ENCODE measurements at places on chromosomes 4 and X.

GRCh38 chrX:135345107-135345589 lies 35.9 kb downstream of the ETDC start:
- DNase-seq, result peak; percentile 4

GRCh38 chr4:46955601-46956000 lies 37.8 kb downstream of the GABRA4 start:
- no peak for DNase-seq

GRCh38 chrX:3712051-3712869 lies 1.2 kb downstream of the PRKX start:
- DNase-seq, result peak; percentile 27

- DNase-seq, result no peak
These were observed 16.0 kb upstream of the FGF16 start for GRCh38 chrX:77431227-77431626.

GRCh38 chr4:165207016-165207430 lies 338 bp upstream of the KLHL2 start:
- DNase-seq, result no peak

GRCh38 chrX:124346877-124347241 lies 496 bp downstream of the SH2D1A start:
- DNase-seq, result no peak

- DNase-seq, result no peak
These were observed 1134.4 kb downstream of the PDHA2 start for GRCh38 chr4:96974295-96974694.

DNA sequence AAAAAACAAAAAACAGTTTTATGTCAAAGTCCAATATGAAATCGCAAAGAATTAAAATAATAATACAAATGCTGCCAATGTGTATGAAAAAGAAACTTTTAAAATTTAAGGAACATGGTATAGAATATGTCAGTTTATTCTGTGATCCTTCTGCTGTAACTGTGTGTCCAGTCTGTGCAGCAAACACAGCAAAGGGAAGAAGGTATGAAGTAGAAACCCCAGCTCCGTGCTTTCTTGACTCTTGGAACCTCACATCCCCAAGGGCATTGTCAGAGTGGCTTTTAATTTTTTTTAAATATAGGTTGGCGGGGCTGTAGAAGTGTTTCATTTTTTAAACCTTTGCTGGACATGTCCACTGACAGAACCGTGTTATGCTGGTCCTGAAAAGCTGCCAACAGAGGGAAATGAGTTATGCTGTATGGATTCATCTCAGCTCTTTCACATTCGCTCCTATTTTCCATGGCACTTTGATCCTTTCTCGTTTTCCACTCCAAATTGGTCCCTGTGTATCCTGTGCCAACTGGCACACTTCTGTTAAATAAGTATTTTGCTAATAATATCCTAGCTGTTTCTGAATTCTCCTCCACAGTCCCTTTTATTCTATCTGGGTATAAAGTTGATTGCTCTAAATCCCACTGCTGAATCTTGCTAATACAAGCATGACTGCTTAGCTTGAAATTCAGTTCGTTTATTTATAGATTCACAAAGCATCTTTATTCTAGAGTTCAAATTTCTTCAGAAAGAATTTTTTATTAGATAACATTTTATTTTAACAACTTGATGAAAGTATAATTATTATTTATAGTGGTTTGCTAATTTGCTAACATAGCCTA lies 127.0 kb upstream of the DDIT4L start:
- no peak for DNase-seq

DNA sequence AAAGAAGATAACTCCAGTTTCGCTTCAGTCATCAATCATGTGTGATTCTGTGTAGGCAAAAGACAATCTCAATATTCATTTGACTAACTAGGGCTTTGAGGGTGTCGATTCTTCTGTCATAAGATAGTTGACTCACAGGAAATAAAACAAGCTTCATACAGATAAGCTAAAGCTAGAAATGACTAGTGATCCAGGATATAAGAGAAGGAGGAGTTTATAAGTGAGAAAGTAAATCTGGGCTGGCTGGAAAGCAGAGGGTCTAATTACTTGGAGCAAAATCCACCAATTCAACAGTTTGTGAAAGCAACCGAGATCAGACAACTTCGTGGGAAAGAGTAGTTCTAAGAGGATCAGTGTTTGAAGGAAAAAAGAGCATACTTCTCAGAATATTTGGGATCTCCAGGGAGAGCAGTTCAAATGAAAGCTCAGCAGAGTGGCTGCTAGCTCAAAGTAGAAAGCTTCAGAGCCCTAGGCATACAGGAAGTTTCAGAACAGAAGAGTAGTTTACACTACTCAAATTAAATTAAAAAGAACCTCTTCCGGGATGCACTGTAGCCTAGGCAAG lies 429.3 kb downstream of the INPP4B start:
- no peak for DNase-seq

DNA sequence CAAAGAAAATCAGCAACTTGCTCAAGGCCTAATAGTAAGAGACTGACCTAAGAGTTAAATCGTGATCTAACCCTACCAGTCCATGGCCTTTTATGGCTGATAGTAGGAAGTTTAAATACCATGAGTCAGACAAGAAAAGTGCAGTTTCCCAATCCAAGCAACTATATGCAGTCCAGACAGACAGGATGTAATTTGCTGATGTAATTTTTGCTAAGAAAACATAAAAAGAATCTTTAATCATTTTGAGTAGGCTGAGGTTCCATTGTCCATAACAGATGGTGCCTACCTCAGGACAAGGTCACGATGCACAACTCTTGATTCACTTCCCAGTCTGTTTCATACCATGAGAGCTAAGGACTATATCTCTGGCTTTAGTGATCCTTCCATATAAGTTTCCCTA lies 317.5 kb upstream of the GRIA3 start:
- no peak for DNase-seq

- DNase-seq, result no peak
These were observed 241.3 kb upstream of the SFRP2 start for GRCh38 chr4:154030152-154030551.

- no peak for DNase-seq
These were observed 134.2 kb downstream of the SORBS2 start for GRCh38 chr4:185677637-185678314.

DNA sequence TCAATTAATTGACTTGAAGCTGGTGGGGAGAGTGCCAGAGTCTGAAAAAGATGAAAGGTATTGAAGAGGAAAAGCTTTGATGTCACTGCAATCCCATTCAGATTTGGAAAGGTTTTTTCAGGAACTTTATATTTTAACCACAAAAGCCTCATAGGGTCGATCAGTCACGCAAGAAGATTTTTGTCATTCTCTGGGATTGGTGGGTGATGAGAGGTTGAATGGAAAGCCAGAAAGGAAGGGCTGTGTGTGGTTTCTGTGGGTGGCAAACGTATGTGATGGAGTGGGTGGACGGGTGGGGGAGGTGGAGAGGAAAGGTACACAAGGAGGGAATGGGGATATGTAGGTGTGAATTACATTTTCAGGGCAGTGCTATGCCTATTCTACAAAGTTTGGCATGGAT lies 173.8 kb upstream of the SCML1 start:
- peak; percentile 7 for DNase-seq

DNA sequence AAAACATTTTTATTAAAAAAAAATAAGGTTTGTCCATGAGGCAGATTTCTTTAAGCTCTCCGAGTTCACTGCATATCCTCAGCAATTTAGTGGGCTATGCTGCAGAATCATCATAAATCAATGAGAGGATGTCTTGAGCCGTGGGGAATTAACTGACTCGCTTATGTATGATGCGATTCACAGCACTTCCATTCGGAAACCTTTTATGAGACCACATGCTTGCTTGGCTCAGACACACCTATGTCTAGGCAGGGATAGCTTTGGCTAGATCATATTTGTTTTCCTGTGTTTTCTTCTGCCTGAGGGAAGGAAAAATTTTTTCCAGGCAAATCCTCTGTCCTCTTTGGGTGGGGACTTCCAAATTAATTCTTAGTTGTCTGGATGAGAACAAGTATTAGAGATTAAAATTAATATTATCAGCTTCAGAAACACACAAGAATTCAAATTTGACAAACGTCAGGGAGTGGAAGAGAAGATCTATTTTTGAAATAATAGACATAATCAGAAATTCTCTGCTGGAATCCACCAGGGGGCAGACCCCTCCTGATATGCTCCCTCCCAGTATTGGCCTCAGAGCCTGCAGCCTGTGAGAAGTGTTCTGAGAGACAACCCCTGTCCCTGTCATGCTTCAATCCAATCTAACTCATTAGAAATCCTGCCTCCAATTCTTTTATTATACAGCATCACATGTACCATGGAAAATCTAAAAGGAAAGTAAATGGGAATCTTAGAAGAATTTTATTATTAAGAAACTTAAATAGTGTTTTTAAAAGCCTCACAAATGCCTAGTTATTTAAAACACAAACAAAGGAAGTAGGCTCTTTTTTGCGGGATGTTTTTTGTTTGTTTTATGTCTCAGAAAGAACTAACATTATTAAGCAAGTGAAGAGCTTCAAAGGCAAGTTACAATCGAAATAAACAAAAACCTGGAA lies 345.1 kb upstream of the TACR3 start:
- DNase-seq, result peak; percentile 35

DNA sequence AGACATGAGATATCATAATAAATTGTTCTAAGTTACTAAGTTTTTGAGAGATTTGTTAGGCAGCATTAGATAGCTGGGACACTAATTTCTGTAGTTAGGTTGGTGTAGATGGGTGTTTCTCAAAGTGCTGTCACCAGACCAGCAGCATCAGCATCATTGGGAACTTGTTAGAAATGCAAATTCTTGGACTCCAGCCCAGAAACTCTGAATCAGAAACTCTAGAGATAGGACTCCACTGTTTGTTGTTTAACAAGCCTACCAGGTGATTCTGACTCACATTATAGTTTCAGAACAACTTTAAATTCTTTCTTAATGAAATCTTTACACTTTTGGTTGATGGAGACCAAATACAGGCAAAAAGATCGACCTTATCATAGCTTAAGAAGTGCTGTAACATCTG lies 173.7 kb downstream of the PABPC4L start:
- no peak for DNase-seq

GRCh38 chrX:94058728-94059382 lies 384.8 kb downstream of the FAM133A start:
- no peak for DNase-seq

DNA sequence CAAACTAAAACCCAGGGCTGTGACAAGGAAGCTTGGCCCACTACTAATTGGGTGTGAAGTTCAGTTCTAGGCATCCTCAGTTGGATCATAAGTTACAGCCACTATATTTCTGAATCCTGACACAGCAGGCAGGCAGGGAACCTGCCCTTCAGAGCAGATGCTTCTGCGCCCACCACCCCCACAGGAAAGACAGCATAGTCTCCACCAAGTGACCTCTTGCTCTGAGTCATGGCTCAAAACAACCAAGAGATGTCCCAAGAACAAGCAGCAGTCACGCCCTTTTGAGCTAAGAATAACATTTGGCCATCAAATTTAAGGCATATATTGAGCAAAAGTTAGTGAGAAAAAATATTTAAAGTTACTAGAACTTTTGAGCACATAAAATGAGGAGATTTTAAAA lies 170.7 kb upstream of the SMARCAD1 start:
- DNase-seq, result no peak

GRCh38 chr4:150584111-150584915 lies 2.4 kb downstream of the MAB21L2 start:
- DNase-seq, result no peak

- no peak for DNase-seq
These were observed 56.0 kb downstream of the GPR82 start for GRCh38 chrX:41779941-41780340.

GRCh38 chrX:81355436-81355835 lies 153.5 kb downstream of the SH3BGRL start:
- no peak for DNase-seq

DNA sequence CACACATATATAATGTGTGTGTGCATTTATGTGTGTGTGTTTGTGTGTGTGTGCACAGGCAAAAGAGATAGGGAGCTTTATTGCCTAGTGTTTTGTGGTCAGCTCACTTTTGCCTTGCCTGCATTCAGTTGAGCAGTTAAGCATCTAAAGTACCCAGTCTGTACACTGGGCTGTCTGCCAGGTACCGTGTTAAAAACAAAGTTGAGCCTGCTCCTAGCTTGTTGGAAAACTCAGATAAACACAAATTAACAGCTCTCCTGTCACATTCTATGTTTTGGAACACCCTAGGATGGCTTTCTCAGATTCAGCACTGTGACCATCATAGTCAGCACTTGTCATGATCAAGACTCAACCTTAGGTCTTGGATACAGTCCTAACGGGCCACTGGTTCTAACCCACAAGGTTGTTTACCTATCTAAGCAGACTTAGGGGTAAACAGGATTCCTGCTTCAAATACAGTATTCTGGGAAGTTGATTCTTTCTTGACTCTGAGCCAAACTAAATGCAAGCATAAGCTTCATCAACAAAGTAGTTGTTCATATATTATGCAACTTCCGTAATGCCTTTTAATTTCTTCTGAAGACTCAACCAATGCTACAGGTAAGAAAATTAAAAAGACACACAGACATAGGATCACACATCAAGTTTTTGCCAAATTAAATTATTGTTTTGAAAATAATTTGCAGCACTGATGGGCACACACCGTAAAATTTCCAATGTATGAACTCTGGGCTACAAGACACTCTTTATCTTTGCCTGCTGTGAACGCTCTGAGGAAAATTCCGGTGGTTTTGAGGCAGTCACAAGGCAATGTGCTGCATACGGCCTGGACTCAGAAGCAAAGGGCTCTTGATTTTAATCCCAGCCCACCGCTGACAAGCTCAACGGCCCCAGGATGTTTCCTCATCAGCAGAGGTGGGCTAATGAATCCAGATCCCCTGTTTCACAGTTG lies 11.3 kb upstream of the CD99 start:
- DNase-seq, result no peak

GRCh38 chr4:120971884-120972283 lies 49.4 kb upstream of the PRDM5 start:
- DNase-seq, result no peak

- no peak for DNase-seq
These were observed 61.4 kb downstream of the DDX53 start for GRCh38 chrX:23061116-23061515.

DNA sequence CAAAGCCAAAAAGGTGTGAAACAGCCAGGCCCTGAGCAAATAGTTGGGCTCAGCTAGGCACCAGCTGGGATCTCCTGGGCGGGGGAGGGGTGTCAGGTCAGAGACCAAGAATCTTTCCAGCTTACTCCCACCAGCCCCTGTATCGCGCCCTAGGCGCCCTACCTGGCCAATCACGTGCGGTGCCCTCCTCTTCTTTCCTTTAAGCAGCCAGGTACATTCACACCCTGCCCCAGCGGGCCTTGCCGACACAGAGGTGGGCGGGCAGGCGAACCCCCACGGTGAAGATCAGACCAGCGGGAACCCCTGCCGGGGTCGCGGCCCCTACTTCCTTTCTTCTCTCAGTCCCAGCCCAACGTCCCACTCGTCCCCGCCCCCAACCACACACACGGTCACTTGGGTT lies 9.1 kb downstream of the ARHGAP36 start:
- no peak for DNase-seq

- DNase-seq, result no peak
These were observed 316.1 kb upstream of the EMCN start for GRCh38 chr4:100833906-100834305.

- DNase-seq, result no peak
These were observed 137.6 kb upstream of the SPIN4 start for GRCh38 chrX:63488546-63489373.

- no peak for DNase-seq
These were observed 118.0 kb downstream of the SLC4A4 start for GRCh38 chr4:71456841-71457240.
